ENCODE measurements at places on chromosomes 12 and 14.

DNA sequence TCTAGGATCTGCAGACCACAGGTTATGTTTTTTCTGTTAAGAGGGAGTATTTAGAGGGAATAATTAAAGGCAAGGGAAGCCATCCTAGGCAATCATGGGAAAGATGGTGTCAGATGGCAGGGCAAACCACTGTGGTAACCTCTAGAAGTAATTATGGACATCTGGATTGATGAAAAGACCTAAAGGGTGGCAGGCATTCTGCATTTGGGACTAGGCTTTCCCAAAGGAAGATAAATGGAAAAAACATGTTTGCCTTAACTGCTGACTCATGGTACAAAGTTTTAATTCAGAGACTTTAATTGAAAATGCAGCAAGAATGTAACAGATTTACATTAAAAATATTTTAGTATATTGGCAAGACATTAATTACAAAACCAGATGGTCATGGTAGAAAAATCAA, 88.1 kb downstream of the TMEM30B start:
- DNase-seq = peak; percentile 89

DNA sequence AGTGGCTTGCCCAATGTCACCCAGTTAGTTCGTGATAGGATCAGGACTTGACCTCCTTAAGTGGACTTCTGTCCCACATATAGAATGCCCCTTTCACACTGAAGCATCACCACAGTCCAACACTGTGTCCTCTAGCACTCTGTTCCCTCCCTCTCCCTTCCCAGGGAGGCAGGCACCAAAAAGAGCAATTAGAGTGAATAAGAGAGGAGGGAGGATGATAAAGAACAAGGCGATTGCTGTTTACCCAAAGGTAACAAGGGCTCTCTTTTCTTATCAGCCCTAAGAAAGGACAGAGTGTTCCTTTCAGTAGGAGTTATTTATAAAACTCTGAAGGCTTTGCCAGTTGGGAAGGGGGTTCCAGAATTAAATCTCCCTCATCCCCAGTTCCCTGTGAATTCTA, 192.7 kb upstream of the ATP2B1 start:
- DNase-seq = no peak

DNA sequence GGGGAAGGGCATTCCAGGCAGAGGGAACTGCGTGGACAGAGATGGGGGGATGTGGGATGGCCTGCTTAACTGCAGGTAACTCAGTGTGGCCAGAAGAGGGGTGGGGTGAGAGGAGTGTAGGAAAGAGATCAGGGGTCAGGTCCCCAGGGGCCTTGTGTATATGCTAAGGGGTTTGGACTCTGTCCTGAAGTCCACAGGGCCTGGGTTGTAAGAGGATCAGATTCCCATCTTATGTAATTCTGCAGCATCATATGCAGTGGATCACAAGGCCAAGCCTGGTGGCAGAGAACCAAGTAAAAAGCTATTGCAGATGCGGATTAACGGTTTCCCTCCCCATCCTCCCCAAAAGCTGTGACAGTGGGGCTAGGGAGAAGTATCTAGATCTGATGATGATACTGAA, 8.7 kb downstream of the TCTN1 start:
- no peak for DNase-seq

DNA sequence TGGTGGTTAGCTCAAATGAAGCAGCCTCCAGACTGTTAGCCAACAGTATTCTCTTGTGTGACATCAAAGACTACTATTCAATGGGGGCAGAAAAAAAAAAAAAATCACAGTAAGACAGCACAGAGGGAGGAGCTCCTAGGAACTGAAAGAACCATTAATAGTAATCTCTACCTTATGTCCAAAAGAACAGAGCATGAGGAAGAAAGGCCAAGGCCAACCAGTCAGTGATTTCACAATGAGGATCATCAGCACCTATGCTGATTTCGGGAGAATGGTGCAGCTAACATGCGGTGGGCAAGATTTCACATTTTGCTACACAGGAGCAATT, 66.3 kb upstream of the SOX5 start:
- no peak for DNase-seq

GRCh38 chr14:103966631-103967030, 24.3 kb upstream of the RD3L start:
- DNase-seq = no peak

DNA sequence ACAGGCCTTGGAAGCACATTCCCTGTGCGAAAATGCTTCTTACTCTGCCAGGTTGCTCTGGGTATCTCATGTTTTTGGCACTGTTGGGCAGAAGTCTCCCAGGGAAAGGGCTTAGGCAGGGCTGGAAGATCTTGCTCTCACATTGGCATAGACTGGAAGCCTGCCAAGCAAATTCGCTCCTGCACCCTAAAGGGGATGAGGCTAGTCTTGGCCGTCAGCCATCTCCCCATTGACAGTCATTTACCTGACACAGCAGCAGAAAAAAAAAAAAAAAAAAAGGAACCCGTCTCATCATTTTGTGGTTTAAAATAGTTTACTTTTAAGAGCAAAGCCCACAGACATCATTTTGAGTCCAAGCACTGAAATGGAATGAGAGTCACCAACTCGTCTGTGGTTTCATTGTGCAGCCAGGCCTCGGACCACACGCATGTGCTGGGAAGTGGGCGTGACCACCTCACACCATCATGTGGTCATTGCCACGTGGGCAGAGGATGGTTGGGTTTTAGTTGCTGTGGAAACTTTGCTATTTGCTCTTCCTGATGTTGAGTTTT, 84.8 kb downstream of the NRXN3 start:
- peak; percentile 97 for DNase-seq

GRCh38 chr14:65370801-65371248, 41.7 kb upstream of the FUT8 start:
- no peak for DNase-seq

GRCh38 chr12:57904426-57904825, 36.9 kb upstream of the ATP23 start:
- no peak for DNase-seq

GRCh38 chr12:104357421-104357952, 53.9 kb downstream of the EID3 start:
- peak; percentile 62 for DNase-seq

- DNase-seq = no peak
Observed at GRCh38 chr14:103348154-103348553, 14.1 kb downstream of the EIF5 start.

DNA sequence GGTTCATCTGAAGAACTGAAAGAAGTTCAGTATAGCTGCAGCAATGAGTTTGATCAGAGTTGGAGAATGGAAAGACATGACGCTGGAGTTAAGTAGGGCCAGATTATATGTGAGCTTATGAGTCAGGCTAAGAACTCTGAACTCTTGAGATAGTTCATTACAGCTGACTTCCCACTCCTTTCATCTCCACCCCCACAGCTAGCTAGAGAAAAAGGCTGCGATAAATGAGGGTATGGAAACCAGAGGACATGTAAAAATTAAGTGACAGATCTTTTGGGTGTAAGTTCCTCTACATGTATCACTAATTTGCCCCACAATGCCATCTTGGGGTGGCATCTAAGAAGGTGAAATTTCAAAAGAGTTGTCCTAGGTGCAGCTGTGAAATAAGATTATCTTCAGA, 28.6 kb downstream of the PYM1 start:
- no peak for DNase-seq

GRCh38 chr14:90999299-90999698, 61.1 kb downstream of the RPS6KA5 start:
- DNase-seq = no peak

DNA sequence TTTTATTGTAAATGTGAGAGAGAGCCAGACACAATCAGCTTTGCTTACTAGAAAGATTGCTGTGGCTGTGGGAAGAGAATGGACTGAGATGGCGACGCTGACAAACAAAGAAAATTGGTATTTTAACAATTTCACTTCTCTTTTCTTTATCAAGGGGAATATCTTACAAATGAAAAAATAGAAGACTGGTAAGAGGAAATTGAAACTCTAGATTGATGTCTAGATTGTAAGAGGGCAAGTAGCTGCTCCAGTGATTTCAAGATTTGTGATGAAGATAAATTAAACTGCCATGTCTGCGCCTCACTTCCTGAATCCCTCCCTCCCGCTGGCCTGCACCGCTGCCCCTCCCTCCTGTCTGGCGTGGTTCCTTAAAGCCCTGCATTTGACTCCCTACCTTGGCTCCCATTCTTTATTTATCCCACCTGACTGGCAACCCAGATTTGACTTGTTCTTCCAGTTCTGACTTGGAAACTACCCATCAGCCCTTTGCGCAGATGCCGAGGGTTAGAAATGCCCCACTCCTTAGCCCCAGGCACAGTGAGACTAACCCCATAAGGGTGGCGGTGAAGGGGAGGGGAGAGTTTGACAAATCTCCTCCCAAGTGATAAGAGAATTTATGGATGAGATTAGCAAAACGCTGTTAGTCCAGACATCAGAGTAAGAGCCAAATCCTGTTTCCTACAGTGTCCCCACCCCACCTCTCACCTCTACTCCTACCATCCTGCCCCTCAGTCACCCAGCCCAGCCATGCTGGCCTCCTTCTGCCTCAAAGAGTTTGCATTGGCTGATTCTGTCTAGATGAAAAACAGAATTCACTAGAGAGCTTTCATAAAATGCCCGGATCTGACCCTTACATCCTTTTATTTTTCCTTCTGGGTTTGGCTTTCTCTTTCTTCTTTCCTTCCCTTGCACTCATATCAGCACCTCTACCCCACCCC, 125.3 kb upstream of the ATF7IP start:
- peak; percentile 66 for DNase-seq

- no peak for DNase-seq
Observed at GRCh38 chr14:56798447-56799342, 11.6 kb downstream of the OTX2 start.

DNA sequence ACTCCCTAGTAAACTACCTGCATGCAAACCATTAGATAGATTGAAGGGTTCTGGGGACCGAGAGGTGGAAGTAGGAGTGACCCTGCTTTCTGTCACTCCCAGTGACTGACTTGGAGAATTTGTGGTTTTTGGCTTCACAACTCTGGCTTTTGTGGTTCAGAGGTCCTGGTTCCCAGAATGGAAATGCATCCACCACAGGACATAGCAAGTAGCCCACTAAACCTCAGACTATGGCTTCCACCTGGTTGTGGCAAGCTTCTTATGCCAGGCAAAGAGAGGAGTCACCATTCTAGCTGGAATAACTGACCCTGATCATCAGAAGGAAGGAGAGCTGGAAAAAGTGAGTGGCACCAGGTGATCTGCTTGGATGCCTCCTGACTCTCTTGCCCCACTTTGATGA, 162.4 kb upstream of the TMEM260 start:
- DNase-seq = no peak

DNA sequence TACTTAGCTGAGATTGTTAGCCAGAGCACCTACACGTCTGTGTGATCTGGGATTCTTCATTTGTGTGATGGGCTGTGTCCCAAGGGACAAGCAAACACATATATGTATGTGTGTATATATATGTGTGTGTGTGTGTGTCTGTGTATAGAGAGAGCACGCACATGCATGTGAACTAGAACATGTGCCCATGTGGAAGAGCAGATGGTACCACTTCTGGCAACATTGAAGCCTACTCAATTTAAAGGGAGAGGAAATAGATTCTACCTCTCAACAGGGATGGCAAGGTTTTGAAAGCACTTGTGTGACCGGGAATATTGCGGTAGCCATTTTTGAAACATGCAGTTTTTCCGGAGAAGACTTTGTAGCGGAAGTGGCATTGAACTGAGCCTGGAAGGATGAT, 1.4 kb downstream of the TOMM20L start:
- peak; percentile 31 for DNase-seq

DNA sequence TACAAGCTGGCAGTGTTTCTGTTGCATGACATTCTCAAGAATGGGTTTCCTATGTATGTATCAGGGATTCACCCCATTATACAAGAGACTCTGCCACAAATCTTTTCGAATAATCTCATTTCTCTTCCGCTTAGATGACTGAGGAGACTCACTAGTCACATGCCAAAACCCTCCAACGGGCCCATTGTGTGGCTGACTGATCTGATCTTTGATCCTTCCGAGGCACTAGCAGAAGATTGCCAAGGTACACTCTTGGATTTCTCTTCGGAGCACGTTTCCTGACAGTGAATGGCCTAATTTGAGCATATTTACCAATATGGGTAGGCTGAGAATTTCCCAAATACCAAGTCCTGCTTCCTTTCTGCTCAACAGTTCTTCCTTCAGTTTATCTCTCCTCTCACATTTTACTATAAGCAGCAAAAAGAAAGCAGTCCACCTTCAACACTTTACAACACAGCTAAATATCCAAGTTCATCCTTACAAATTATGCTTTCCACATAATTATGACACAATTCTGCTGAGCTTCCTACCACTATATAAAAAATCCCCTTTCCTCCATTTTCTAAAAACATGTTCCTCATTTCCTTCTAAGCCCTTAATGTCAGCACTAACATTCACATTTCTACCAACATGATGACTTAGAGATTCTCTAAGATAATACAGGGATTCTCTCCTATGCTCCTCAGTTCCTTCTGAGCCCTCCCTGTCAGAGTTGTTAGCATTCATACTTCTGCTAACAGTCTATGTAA, 11.0 kb downstream of the PRPH start:
- DNase-seq = no peak

DNA sequence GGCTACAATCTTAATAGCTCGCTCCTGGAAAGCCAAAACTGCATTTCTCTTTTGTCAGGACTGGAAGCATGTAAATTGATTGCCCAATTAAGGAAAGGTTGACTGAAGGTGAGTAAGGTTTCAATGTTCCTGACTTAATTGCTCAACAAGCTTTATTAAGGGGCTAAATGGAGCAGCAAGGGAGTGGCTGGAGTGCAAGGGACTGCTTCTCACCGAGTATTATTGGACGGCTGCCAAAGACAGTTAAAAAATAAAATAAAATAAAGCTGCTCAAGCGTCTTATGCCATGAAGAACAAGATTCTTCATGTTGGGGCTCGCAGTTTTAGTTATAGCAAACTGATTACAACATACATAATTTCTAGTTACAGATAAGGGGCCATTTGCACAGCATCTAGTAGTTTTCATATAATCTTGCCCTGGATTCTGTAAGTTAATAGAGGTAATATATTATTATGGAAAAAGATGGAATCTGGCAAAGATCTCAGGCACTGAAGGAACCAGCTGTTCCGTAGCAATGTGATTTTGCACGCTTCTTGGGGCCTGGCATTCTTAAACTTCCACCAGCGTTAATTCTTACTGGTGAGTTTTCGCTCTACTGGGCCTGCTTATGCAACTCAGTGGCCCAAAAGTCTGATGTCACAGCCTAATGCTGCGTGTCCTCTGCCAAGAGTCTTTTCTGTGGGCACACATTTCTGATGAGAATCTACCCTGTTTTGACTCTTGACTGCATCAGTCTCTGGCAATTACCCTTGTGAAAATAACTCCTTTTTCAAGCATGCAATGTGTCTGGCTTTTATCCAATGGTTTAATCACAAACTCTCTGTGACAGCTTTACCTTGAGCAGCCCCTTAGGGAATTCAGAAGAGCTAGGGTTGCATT, 108.5 kb downstream of the SLC38A1 start:
- DNase-seq = peak; percentile 98

GRCh38 chr14:69048456-69048855, 69.4 kb upstream of the ACTN1 start:
- peak; percentile 78 for DNase-seq

GRCh38 chr14:90924621-90925340, 108.6 kb upstream of the TTC7B start:
- no peak for DNase-seq
